ENCODE measurements at places on chromosomes 12 and 14.

DNA sequence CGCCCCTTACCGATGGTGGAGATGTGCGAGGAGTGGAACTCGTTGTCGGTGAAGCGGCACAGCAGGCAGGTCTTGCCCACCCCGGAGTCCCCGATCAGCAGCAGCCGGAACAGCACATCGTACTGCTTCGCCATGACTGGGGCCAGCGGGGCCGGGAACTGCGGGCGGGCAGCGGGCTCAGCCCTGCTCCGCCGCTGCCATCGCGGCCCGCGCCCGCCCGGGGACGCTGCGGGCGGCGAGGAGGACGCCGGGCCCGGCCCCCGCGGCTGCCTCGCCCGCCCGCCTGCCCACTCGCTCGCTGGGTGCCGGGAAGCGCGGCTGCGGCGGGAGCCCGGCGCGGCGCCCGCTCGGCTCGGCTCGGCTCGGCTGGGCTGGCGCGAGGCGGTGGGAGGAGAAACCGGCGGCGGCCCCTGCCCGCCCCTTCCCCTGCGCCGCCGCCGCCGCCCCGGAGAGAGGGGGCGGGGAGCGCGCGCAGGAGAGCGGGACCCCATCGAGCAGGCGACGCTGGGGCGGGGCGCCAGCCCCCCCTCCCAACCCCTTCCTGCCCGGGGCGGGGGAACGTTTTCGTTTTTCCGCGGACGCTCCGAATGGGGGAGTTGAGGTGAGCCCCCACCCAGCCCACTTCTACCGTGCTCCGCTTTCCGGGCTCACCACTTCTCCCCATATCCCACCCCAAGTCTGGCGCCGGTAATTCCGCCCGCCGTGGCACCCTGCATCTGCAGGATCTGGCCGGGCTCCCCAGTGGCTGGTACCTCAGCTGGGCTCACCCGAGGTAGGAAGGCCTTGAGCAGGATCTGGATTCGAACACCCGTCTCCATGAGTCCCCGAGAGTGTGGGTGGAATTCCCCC lies at the start of gene RAB15:
TSS of gene RAB15 (minus strand) at position 394 of the 849 bp plus-strand sequence. CDS start at position 134, 260 bp downstream.
- DNase-seq: no peak

- no peak for DNase-seq
Observed at GRCh38 chr12:126432780-126433179, 1367.5 kb downstream of the AACS start.

DNA sequence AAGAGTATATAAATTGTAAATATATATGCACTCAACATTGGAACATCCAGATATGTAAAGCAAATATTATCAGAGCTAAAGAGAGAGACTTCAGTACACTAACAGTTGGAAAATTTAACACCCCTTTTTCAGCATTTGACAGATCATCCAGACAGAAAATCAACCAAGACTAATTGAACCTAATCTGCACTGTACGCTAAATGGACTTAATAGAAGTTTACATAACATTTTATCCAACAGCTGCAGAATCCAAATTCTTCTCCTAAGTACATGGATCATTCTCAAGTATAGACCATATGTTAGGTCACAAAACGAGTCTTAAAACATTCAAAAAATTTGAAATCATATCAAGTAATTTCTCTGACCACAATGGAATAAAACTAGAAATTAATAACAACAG lies 229.1 kb upstream of the CLEC14A start:
- no peak for DNase-seq

- DNase-seq: no peak
Observed at GRCh38 chr12:127670294-127670693, 596.7 kb upstream of the TMEM132C start.

DNA sequence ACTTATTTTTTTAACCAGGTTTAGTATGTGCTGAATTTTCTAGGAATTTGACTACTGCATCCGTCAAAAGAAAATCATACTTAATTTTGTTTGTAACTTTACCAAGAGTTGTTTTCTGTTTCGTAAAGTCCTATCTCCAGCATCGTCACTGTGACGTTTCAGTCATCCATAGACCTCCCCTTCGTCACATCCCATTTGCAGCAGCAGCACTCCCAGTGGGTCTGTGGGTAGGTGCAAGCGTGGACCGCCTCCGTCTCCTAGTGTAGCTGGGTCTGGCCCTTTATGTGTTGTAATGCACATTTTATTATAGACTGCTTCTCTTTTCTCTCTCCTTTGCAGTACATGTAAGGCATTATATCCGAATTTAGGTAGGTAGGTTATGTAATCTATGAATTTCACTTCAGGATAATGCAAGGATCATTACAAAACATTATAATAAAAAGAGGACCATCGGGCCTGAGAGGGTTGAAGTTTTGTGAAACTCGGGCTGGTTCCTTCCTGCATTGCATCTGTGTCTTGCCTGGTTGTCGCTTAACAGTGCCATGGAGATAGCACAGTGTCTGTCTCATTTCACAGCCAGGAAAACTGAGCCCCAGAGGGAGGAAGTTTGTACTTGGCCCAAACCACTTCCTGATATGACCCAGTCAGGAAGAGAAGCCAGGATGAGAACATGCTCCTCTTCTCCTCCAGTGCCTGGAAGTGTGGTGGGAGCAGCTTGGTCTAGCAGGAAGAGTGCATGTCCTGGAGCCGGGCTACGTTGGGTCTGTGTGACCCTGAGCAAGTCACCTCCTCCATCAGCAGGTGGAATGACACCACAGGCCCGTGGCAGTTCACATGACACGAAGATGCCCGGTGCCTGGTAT lies 41.3 kb downstream of the EVL start:
- DNase-seq: no peak

DNA sequence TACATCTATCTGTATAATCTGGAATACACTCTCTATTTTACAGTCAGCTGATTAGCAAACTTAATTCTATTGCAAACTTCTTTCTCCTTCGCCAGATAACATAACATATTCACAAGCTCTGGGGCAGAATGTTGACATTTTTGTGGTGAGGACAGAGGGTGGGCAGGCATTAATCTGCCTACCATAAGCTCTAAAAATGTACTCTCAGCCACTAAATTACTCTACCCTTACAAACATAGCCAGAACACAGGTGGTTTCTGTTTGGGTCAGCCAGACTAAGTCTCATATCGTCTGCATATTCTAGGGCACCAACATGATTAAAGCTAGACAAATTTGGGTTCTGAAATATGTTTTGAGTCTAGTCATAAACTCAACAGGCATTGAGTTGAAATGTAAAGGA lies 90.1 kb downstream of the SLC6A15 start:
- no peak for DNase-seq

DNA sequence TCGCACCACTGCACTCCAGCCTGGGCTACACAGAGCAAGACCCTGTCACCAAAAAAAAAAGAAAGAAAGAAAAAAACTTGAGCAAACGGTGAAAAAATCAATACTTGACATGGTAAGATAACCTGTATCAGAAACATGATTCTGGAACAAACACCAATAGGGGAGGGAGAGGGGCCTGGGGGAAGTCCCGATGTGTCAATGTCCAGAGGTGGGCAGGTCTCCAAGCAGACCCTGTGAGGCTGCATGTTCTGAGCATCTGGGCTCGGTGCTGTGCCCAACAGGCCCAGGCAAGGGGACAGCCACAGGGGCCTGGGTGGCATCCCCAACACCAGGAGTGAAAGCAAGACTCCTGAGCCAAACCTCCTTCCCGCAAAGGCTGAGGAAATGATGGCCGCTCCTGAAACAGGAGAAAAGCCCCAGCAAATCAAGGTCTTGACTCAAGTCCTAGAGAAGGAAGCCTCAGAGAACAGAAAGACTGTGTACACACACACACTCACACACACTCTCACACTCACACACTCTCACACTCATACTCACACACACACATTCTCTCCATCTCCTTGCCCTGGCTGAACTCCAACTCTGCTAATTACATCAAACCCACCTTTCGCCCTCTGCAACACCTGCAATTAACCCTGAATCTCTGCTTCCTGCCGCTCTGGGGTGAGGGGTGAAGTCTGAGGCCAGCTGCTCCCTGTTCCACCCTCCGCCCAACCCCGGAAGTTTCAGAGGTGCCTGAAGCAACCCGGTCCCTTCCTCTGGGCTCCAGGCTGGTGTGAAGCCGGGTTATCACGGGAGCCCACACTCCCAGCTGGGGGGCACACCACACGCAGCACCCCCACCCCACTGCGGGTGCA lies 20.4 kb downstream of the CCDC88C start:
- DNase-seq: no peak

GRCh38 chr12:54053003-54053750 lies 458 bp upstream of the HOXC4 start:
- DNase-seq: no peak

GRCh38 chr14:95197551-95197950 lies 40.2 kb upstream of the DICER1 start:
- DNase-seq: no peak

DNA sequence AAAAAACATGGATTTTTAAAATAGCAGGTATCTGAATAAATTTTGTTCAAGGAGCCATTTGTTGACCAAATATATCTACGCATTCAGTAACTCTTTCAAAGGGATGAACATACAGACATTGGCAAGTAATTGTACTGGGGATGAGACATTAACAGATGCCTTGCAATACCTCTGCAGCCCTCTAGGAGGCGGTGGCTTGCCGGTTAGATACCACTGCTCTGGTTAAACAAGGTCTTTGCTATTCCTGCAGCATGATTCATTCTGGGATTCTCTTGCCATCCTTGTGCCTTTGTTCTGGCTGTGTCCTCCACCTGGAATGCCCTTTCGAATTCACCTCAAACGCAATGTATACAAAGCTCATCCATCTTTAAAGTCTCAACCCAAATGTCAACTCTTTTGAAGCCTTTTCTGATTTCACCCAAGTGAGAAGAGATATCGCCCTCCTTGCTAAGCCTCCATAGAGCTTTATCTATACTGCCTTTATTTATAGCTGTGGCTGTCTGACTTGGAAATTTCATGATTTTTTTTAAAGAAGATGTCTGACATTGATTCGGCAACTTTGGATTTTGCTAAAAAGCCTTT lies 131.0 kb upstream of the SRRM4 start:
- no peak for DNase-seq

DNA sequence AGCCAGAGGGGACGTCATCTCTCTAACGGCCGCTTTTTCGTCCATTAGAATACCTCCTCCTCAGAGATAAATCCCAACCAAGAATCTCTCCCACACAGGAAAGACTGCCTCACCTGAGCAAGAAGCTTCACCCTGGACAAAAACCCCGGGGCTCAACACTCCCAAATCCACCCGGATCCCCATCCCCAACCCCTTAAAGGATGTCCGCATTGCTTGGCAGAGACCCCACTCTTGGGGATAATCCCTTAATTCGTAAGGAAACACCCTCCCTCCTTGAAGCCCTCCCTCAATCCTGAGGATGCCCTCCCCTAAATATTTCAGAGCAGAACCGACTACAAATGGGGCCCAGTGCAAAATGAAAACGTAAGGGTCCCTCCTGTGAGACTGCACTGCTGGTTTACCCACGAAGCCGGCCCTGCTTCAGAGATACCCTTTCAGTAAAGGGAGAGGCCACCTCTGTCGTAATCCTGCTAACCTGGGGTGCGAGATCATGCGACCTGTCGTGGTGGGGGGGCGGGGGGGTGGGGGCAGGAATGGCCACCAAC lies 655 bp upstream of the DYNLL1 start:
- DNase-seq: no peak

- DNase-seq: peak; percentile 39
Observed at GRCh38 chr14:90510159-90510558, 113.3 kb downstream of the CALM1 start.

- DNase-seq: no peak
Observed at GRCh38 chr14:23405516-23406025, 2.5 kb downstream of the MYH6 start.

DNA sequence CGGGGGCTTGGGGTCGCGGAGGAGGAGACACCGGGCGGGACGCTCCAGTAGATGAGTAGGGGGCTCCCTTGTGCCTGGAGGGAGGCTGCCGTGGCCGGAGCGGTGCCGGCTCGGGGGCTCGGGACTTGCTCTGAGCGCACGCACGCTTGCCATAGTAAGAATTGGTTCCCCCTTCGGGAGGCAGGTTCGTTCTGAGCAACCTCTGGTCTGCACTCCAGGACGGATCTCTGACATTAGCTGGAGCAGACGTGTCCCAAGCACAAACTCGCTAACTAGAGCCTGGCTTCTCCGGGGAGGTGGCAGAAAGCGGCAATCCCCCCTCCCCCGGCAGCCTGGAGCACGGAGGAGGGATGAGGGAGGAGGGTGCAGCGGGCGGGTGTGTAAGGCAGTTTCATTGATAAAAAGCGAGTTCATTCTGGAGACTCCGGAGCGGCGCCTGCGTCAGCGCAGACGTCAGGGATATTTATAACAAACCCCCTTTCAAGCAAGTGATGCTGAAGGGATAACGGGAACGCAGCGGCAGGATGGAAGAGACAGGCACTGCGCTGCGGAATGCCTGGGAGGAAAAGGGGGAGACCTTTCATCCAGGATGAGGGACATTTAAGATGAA lies 630 bp downstream of the FOS start:
- no peak for DNase-seq

GRCh38 chr12:112852127-112852526 lies 54.6 kb upstream of the OAS1 start:
- no peak for DNase-seq

DNA sequence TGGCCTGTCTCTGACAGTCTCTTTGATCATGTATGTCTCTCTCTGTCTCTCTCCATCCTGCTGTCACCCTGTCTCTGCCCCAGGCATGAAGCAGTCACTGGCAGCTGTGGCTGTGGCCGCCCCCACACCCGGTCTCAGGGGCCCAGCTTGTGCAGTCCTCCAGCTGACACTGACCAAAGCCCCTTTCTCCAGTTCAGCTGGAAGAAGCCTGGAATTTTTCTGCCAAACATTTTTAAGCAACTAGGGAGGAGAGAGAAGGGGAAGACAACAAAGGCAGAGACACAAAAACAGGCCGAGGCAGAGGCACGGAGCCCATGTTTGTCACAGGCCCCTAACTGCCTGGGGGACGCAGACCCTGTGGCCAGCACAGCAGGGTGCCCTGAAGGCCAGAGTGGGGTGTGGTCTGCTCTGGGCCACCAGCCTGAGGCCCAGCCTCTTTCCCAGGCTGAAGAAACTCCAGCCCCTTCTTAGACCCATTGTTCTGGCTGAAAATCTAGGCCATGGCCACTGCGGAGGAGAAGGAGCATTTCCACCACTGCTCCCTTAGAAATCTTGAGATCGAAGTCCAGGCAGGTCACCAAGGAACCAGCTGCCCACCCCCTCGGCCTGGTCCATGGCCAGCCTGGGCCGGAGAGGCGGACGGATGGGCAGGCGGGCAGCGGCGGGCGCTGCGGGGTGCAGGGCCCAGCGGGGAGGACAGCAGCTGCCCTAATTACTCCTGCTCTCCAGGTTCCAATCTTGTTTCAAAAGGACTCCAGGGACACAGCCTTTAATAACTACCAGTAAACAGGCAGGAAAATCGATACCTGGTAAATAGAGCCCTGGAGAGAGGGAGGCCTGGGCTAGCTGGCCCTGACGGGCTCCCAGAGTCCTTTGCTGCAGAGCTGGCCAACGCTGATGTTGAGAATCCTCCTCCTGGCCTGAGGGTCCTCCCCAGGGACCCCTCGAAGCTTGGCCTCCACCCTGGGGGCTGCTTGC lies 14.9 kb downstream of the DTX1 start:
- DNase-seq: peak; percentile 33

DNA sequence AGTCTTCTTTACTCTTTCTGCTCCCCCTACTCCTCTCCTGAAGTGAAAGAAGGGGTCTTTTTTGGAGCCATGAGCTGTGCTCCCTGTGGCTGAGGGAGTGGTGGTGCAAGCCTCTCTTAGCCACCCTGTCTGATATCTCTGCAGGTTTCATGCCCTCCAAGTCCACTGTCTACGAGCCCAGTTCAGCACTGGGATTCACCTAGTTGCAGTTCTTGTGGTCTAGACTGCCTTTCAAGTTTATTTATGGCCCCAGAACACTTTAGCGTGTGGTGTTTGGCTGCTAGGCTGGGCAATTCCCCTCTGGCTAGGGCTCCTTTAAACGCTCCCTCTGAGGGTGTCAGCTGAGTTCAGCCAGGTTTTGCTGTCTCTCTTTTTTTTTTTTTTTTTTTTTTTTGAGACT lies 908.6 kb downstream of the TRHDE start:
- DNase-seq: no peak
